SHP77 treated with DMSO at 0.1 percent for 48 hours (cell line): ENCODE measurements at places on chromosomes 4 and X.

- no peak for DNase-seq
These were observed 235.8 kb downstream of the RBMX2 start for GRCh38 chrX:130637591-130637990.

DNA sequence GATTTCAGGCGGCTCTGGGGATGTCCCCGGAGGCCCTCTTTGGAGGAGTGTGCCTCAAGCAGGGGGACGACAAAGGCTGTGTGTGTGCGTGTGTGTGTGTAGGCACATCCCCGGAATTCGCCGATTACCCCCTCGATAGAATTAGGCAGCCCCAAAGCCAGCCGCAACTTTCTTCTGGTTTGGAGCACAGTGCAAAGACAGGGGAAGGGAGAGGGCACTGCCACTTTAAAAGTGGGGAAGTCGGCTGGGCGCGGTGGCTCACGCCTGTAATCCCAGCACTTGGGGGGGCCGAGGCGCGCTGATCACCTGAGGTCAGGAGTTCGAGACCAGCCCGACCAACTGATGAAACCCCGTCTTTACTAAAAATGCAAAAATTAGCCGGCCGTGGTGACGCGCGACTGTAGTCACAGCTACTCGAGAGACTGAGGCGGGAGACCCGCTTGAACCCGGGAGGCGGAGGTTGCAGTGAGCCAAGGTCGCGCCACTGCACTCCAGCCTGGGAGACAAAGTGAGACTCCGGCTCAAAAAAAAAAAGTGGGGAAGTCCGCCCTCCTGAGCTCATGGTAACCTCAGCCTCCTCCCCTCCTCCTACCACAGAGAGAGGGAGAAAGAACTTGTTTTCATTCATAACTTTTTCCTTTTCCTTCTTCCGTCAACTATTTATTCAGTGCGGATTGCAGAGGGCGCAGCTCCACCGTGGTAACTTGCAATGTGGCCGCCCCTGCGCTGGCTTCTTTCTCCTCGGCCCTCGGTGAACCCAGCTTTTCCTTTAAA, 2.4 kb downstream of the SPRY1 start:
- no peak for DNase-seq

GRCh38 chr4:151165205-151166000, 66.0 kb downstream of the RPS3A start:
- no peak for DNase-seq

DNA sequence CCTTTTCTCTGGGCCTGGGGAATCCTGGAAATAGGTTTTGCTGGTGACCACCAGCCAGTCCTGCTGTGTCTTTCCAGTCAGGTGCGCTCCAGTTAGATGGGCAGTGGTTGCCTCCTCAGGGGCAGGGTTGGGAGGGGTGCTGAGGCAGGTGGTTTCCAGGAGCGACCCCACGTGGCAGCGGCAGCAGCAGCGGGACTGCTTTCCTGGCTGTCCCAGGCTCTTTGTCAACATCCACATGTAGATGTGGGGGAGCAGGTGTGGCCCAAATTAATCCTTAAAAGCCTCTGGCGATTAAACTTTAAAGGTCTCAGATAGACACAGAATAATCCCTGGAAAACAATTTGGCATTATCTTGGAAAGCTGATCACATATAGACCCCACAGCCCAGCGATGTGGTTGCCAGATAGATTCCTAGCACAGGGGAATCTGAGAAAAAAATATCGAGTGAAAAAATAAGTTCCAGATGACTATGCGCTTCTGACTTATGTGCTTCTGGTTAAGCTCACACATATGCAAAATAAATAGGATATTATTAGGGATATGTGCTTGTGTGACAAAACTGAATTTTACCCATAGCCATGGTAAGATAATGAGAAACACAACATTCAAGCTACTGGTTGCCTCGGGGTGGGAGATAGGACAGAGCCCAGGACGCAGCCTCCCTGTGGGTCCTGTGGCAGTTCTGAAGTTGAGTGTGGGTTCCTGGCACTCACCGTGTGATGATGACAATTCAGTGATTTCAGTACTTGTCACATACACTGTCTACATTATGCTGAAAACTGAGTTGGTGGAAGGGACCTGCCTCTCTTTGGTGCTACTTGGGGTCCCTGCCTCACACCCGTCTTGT, 336.4 kb downstream of the ARHGAP10 start:
- DNase-seq, result no peak

GRCh38 chr4:2075987-2076907, 17.1 kb downstream of the NAT8L start:
- DNase-seq, result no peak

DNA sequence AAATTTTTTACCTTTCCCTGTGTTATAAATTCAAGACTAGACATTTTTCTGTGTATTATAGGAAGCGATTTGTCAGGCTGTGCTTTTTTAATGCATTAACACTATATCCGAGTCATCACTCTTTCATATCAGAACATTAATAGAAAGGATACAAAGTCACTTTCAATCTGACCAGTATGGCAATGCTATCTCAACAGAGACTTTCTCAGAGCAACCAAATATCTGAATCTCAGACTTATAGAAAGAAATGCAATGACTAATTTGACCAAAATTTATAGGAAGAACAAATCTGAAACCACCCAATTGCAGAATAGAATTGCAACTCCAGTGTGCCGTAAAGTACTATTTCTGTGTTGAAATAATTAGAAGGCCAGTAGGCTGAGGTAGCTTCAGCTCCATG, 473 bp upstream of the TKTL2 start:
- DNase-seq, result no peak

DNA sequence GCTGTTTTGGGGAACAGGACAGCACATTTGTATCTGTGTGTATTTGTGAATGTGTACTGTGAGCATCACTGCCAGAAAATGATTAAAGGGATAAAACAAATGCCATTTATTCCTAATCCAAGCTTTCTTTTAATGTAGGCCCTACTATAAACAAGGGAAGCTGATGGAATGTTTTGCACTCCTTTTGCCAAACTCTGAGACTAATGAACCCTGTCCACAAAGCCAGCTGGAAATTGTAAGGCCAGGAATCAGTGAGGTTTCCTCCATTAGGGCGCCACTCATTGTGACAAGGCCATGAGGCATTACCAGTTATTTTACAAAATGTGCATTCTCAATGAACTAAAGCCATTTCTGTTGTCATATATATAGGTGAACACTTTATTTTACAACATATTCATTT, 163.0 kb upstream of the NAP1L5 start:
- DNase-seq, result no peak

GRCh38 chr4:7381890-7382633, 52.7 kb downstream of the PSAPL1 start:
- DNase-seq, result no peak

GRCh38 chrX:7372825-7373525, 225.0 kb upstream of the PUDP start:
- DNase-seq, result no peak

GRCh38 chr4:143225167-143225566, 40.5 kb downstream of the USP38 start:
- DNase-seq, result no peak

DNA sequence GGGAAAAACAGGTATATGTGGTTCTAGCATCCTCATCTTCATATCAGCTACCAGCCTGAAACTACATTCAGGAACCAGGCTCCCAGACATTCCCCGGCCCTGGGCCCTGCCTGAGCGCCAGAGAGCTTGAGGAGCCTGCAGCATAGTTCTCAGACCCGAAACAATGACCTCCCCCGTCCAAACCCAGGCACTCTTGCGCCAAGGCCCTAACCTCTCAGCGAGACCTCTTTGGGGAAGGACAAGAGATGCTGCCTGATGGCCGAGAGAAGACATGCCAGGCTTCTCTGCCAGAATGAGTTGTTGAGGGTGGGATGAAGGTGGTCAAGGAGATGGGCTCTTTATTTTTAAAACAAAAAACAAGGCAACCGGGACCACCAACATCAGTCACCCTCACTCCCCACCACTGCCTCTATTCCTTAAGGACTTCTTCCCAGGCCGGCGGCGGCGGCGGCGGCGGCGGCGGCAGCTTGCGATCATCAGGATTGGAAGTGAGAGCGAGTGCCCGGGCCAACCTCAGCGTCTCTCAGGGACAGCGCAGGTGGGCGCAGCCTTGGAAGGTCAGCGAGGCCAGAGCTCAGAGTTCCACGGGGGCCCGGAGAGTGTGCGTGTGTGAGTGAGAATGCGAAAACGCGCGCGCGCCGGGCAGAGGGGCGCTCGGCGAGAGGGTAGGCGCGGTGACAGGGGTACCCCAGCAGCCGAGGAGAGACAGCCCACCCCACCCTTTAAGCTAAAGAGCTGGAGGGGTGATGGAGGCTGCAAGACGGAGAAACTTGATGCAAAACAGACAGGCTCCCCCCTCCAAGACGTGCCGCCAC, 601 bp downstream of the INPP4B start:
- no peak for DNase-seq

DNA sequence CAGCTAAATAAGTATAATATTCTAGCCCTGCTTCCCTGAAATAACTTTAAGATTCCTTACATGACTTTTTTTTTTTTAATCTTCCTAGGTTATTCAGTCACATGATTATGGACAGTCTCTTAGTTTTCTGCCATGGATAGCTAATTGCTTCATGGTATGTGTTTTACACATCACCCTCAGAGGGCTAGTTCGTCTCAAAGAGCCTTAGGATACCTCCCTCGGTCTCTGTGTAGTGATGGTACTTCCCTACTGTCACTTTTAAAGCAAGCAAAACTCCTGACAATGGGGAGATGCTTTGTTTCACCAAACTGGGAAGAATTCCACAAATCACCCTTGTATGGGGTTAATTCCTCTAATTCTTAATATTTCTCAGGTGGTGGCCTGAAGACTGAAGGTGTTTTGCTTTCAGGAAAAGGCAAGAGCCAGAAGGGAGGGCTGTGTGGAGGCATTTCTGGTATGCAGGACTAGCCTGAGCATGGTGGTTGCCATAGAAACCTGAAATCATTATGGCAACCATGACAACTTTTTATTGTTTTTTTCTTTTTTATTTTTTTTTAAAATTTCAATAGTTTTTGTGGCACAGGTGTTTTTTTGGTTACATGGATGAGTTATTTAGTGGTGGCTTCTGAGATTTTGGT, 70.4 kb downstream of the BEX3 start:
- DNase-seq, result no peak

DNA sequence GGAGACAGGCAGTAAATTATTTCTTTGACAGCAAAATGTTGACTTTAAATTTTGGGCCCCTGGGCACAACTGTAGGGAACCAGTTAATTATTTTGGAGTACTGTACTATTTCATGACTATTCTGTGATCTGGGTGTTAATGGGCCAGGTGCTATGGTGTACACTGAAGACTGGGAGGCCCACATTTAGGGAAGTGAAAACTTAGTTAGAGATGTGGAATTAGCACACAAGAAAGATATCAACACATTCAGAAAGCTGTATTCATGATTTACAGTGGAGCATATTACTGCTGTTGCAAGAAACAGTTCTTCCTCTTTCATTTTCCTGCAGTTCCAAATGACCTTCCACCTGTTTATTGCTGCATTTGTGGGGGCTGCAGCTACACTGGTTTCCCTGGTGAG, 12.4 kb downstream of the PLP1 start:
- DNase-seq, result no peak

- no peak for DNase-seq
These were observed at the start of gene UCP1 for GRCh38 chr4:140568507-140569306. UCP1 (minus strand) TSS chr4:140568961; CDS start chr4:140568729, 232 bp downstream.

GRCh38 chrX:114798907-114799306, 215.0 kb downstream of the HTR2C start:
- DNase-seq, result no peak

GRCh38 chr4:126582737-126583136, 1050.0 kb upstream of the INTU start:
- no peak for DNase-seq

- DNase-seq, result no peak
These were observed 140.3 kb upstream of the PGRMC2 start for GRCh38 chr4:128427832-128428366.

DNA sequence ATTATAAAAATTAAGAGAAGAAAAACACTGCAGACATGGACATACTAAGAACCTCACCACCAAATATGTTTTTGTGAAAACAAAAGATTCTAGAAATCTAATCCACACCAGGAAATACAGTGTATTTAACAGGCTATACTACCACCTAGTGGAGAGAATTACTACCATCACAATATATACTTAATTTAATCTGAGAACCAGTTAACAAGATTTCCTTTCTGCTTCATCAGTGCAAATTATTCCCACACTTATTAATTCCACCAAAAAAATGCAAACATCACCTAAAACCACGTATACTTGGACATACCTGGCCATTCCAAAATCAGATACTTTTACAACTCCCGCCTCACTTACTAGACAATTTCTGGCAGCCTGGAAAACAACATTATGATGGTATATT, 7.0 kb upstream of the TXK start:
- DNase-seq, result peak; percentile 1

DNA sequence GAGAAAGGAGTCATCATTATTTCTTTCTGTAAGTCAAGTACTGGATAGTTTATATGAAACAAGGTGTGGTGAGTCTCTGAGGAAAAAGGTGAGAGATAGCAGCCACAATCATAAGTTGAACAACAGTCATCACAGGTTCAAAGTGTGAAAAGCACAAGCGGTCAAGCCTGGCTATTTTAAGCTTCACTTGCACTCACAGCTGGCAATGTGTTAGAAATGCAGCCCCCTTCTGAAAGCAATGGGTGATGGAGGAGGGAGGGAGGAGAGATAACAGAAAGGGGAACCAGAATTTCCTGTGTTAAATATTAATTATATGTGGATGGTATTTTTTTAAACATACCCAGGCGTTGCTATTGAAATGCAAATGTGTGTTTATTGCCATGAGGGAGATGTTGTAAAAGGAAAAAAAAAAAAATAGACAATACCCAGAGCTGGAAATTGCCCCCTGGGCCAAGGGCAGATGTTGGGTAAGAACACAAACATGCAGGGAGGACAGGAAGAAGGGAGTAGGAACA, 26.9 kb upstream of the BMP3 start:
- no peak for DNase-seq

DNA sequence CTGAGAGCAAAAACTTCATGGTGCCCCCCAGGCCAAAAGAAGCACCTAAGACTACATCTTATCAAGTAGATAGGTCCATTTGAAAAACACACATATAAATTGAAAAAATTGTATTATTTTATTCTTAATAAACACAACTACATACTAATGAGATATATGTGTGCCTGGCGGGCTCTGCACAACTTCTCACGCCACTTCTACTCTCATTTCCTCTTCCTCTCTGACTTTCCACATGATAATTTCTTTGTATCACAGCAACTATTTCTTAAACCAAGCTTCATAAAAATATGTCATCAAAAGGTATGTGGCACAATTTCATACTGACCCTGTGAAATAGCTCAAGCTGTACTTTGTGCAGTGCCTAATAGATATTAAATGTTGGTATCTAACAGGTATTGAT, 10.7 kb upstream of the NPY2R start:
- DNase-seq, result no peak

- DNase-seq, result no peak
These were observed at the start of gene HMX1 for GRCh38 chr4:8871417-8872401. HMX1 (minus strand) TSS chr4:8871839; CDS start chr4:8871614, 225 bp downstream.

GRCh38 chr4:90025248-90025647, 101.9 kb upstream of the CCSER1 start:
- DNase-seq, result no peak

DNA sequence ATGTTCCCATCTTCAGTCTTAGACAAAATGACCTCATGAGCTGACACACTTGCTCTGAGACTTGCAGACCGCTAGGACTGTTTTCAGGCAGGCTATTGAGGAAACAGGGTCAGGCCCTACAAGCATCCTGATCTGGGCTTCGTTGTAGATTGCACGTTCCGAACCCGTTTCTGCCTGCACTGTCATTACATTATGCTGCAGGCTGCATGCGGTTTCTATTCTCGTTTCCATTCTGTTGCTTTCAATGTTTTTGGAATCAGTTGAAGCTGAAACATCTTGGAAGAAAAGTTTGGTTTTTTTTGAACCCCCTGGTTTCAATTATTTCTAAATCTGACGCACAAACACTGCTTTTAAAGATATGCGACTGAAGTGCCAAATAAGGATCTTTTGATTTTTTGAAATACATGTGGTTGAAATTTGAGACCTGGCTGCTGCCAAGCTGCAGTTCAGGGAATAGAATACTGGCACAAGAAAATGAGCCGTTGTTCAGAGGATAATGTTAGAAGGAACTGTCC, 716.1 kb upstream of the INTU start:
- DNase-seq, result no peak
